Body of pancreas (tissue), 4 donors: ENCODE measurements at places on chromosomes 11 and 22.

DNA sequence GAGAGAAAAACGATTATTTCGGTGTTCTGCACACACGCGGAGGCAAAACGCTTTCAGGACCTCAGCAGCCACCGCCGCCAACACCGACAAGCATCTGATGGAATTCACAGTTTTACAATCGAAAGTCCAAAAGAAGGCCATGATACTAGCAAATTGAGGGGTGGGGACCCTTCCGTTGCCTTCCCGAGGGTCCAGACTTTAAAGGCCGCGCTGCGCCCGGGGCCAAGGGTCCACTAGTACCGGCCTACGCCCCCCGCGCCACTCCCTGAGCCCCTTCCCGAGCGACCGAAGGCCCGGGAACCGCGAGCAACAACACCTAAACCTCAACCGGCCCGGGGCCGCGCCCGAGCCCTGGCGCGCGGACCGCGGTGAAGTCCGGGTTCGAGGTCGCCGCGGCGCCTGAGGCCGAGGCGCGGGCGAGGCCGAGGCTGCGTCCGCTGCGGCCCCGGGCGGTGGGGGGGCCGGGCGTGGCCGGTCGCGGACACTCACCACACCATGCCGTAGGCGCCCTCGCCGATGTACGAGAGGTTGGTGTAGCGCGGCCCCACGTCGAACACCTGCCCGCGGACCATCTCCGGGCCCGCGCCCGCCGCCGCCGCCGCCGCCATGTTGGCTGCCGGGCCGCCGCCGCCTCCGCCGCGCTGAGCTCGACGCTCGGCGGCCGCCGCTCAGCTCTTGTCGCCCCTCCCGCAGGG lies 465 bp downstream of the MAPK1 start:
- peak; percentile 50 for DNase-seq

DNA sequence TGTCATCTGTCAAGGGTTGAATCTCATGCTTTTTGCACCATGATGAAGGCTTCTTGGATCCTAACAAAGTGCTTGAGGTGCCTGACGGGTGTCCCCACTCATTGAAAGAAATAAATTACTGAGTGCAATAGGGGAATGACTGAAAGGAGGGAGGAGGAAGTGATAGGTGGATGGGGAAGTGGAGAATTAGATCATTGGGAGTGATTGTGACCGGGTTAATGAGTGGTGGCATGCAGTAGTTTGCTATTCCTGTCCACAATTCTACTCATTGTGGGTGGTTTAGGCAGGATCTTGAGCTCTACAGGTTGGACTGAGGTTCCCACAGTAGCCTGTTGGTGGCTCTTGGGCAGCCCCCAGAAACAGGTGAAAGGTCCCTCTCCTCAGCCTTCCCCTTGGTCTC lies 44.3 kb downstream of the THAP12 start:
- DNase-seq, result no peak

DNA sequence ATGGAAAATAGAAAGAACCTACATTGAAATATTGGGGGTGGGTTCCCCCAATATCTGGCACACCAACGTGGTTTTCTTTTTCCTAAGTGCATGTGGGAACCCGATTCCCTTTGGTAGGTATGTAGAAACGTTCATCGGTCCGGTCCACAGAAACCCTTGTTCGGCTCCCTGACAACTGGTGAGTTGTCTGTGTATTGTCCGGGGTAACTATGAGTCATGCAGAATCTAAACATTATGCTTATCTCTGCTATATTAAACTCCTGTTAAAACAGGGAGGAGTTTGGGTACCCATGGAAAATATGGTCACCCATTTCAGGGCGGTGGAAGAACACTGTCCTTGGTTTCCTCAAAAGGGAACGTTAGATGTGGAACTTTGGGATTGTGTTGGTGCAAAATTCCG lies 25.1 kb upstream of the ALDH3B2 start:
- DNase-seq, result no peak

DNA sequence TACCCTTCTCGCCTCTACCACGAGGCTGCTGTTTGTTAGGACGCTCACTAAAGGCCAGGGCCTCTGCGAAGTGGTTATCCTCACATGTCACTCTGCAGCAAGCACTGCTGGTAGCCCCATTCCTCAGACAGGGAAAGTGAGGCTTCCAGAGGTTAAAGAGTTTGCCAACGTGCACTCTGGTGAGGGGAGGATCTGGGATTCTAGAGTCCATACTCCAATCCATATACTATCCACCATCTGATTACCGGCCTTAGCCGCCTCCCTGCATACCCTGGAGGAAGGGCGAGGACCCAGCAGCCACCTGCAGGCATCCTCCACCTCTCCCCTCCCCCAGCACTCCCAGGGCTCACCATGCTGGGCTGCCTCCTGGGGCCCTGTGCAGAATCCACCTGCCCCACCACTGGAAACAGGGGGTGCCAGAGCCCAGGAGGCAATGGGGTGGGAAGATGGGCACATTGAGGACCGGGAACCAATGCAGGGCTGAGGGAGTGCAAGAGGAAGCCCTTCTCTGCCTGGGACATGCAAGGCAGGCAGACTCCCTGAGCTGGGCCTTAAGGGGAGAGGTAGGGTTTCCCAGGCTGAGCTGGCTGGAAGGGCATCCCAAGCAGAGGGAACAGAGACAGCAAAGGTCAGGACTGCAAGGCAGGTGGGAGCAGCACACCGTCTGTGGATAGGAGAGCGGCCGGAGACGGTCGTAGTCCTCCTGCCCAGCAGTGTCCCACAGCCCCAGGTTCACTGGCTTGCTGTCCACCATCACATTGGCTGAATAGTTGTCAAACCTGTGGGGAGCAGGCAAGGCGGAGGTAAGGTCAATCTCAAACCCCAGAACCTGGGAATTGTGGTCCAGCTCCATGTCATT lies 11.7 kb downstream of the RAC2 start:
- DNase-seq, result no peak

DNA sequence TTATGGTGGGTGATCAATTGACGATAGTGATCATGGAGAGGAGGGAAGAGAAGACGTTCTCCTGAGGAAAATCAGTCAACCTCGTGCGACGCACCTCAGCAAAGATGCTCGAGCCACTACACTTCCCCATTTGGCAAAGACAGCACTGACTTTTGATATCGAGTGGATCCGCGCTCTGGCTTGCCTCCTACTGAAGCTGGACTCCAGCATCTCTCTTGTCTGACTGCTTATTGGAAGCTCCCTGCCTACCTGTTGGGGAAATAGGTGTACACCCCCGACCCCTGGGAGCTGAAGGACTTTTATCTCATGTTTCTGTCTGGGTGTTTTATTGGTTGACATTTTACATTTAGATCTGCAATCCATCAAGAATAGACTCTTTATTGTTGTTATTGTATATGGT lies 476.8 kb upstream of the B3GAT1 start:
- DNase-seq, result no peak

DNA sequence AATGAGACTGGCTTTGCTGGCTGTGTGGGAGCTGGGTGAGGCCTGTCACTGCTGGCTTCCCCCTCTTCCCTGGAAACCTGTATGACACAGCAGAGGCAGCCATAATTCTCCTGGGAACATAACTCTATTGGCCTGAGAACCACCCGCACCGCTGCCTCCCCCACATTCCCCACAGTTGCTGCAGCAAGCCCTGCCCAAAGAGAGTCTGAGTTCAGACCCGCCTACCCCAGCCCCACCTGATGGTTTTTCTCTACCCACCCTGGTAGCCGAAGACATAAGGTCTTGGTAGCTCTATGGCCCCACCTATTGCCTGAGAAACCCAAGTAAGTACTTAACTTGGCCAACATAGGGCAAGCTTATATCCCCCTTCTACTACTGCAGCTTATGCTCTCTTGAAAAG lies 174.8 kb downstream of the C11orf91 start:
- no peak for DNase-seq

GRCh38 chr11:66562907-66563583 lies 5.4 kb downstream of the CTSF start:
- DNase-seq, result no peak

GRCh38 chr11:101516546-101516945 lies 67.3 kb downstream of the TRPC6 start:
- no peak for DNase-seq

GRCh38 chr11:15818132-15818842 lies 538.1 kb downstream of the SOX6 start:
- DNase-seq, result peak; percentile 51

- peak; percentile 6 for DNase-seq
Observed at GRCh38 chr11:72580642-72580950, 93.6 kb downstream of the PDE2A start.

DNA sequence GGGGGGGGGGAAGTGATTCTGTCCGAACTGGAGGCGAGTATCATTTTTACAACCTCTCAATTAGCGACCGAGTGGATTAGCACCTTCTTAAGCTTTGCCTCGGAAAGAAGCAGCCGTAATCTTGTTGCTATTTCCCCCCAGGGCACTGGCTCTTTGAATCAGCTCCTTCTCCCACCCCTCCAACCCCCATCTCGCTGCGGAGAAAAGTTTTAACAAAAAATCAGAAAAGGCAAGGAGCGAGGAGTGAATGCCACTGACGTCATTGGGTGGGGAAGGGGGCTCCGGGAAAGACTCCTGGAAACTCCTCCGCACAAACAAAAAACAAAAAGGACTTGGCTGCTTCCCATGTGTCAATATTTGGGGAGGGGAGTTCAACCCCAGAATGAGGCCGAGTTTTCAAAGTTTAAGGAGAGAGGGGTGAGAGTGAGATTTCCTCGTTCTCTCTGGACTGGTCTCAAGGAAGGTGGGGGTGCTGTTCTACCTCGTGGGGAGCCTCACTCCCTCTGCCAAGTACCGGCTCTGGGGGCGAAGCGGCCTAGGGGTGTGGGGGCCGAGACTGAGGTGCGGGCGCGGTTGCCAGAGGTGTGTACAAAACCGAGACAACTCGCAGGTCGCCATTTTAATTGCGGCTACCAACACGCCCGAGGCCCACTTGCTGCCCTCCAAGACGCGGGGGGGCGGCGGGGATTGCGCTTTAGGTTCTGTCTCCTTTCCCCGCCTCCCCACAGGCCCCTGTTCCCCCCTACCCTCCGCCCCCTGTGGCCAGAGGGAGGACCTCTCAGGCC lies 2.5 kb upstream of the PAX6 start:
- no peak for DNase-seq

- DNase-seq, result no peak
Observed at GRCh38 chr11:120651836-120652235, 140.3 kb downstream of the GRIK4 start.

DNA sequence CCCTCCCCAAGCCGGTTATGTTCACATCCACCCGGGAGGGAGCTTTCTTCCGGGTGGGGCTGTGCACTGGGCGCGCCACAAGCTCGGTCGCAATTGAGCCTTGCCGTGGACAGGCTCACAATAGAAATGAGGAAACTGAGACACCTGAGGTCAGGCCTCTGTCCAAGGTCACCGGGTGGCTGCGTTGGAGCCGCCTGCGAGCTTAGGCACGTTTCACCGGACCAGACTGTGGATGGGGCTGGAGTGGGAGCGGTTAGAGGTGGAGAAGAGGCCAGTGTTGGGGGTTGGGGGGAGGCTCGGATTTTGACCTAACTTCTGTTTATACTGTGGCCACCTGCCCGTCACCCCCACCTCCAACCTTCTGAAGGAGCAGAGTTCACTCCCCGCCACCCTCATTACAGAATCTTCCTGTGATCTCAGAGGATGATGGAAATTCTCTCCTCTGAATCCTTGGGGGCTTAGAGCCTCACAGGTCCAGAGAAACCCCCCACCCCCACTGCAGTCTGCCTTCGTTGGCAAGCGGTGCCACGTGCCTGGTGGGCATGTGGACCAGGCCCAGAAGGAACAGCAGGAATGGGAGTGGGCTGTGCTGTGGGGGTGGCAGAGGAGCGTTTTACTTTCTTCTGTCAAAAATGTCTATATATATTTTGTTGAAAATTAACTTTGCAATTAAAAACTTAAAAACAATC lies 631 bp upstream of the NPTXR start:
- DNase-seq, result peak; percentile 27
